Pancreas (tissue), 10 donors: ENCODE measurements at places on chromosomes 7 and 10. TPM values are rescaled to one million over a fixed set of nuclear protein-coding genes. Genes with fewer than 3 reads are reported as not detected.

PAX2 gene
- polyA plus RNA-seq, result 0.07 TPM

MYH16 gene
- polyA plus RNA-seq, result 0.02 TPM

TCERG1L gene
- polyA plus RNA-seq, result 0.53 TPM

ITIH5 gene
- 4.4 TPM for polyA plus RNA-seq

AKR1D1 gene
- not detected for polyA plus RNA-seq

FAM131B gene
- polyA plus RNA-seq, result 0.08 TPM

HOXA2 gene
- 0.27 TPM for polyA plus RNA-seq

COL1A2 gene
- 12.5 TPM for polyA plus RNA-seq

TDRD1 gene
- 0.26 TPM for polyA plus RNA-seq

CTAGE15 gene
- not detected for polyA plus RNA-seq

ZPBP gene
- not detected for polyA plus RNA-seq

HKDC1 gene
- polyA plus RNA-seq, result 11.1 TPM

XRCC2 gene
- 0.19 TPM for polyA plus RNA-seq

ABCC2 gene
- polyA plus RNA-seq, result 0.91 TPM

SPDYE2 gene
- polyA plus RNA-seq, result 0.21 TPM

CCDC146 gene
- polyA plus RNA-seq, result 7.9 TPM

NUTM2E gene
- not detected for polyA plus RNA-seq

DLX5 gene
- not detected for polyA plus RNA-seq

ECHDC3 gene
- polyA plus RNA-seq, result 18.8 TPM

SLC16A12 gene
- 6.0 TPM for polyA plus RNA-seq

KEL gene
- 0.23 TPM for polyA plus RNA-seq

VSTM4 gene
- polyA plus RNA-seq, result 0.61 TPM

NME8 gene
- polyA plus RNA-seq, result not detected

ALOX5 gene
- 26.0 TPM for polyA plus RNA-seq

CAMK2B gene
- 11.6 TPM for polyA plus RNA-seq

HYAL4 gene
- polyA plus RNA-seq, result not detected

LRRC18 gene
- polyA plus RNA-seq, result not detected

MOSPD3 gene
- polyA plus RNA-seq, result 14.8 TPM

CABCOCO1 gene
- 2.7 TPM for polyA plus RNA-seq

TMEM140 gene
- 6.5 TPM for polyA plus RNA-seq

C10orf143 gene
- polyA plus RNA-seq, result 7.0 TPM

ACTL6B gene
- 1.7 TPM for polyA plus RNA-seq

BZW2 gene
- polyA plus RNA-seq, result 12.9 TPM

SEPTIN14 gene
- not detected for polyA plus RNA-seq

ELOVL3 gene
- polyA plus RNA-seq, result not detected

SGCE gene
- polyA plus RNA-seq, result 38.5 TPM

NPY gene
- polyA plus RNA-seq, result 35.7 TPM

RNF148 gene
- polyA plus RNA-seq, result 0.34 TPM

BMPER gene
- 0.23 TPM for polyA plus RNA-seq
